ENCODE measurements at places on chromosomes 7 and 10.
A peak's percentile ranks its signal among the peaks of the same experiment; 100 is the strongest.

DNA sequence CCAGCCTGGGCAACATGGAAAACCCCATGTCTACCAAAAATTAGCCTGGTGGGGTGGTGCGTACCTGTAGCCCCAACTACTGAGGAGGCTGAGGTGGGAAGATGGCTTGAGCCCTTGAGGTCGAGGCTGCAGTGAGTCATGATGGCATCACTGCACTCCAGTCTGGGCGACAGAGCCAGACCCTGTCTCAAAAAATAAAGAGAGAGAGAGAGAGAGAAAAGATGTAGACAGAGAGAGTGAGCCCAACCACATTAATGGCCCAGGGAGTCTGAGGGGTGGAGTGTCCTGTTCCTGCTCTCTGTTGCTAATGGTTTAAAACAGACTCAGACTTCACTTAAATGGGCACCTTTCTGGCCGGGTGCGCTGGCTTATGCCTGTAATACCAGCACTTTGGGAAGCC, 455.7 kb upstream of the GALNT17 start:
- no peak for DNase-seq

GRCh38 chr10:106707657-106708056, 456.8 kb downstream of the SORCS1 start:
- no peak for DNase-seq

DNA sequence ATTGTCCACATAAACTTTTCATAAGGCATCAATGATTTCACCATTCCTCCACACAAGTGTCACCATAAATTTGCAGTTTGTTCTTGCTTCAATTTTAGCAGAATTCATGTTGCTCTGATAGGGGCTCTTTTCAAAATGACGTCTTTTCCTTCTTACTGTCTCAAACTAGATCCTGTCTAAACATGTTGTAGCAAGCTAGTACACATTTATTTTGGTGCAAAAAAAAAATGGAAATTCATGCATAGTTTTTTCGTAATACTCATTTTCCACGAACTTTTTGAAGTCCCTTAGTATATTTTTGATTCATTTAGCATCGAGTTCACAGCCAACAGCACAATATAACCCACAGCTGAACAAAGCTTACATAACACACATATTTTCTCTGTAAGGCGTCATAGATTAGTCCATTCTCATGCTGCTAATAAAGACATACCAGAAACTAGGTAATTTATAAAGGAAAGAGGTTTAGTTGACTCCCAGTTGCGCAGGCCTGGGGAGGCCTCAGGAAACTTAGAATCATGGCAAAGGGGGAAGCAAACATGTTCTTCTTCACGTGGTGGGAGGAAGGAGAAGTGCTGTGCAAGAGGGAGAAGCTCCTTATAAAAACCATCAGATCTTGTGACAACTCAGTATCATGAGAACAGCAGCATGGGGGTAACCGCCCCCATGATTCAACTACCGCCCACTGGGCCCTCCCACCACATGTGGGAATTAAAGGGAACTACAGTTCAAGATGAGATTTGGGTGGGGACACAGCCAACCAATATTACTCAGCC, 301.5 kb downstream of the CCDC3 start:
- no peak for DNase-seq

DNA sequence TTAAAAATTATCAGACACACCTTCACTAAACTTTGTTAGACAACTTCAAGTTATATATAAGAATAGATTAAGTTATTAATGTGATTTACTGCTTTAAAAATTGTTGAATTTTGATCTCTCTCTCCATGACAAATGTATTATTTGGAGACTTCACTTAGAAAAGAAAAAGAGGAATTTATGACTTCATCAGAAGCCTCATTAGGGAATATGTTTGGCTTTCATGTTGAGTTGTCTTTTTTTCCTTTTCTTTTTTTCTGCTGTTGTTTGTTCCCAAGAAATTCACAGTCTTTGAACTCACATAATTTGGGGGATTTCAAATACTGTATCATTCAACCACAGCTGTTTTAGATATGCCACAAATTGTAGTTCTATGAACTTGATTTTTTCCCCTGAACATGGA, 149.5 kb downstream of the PPP1R9A start:
- no peak for DNase-seq

DNA sequence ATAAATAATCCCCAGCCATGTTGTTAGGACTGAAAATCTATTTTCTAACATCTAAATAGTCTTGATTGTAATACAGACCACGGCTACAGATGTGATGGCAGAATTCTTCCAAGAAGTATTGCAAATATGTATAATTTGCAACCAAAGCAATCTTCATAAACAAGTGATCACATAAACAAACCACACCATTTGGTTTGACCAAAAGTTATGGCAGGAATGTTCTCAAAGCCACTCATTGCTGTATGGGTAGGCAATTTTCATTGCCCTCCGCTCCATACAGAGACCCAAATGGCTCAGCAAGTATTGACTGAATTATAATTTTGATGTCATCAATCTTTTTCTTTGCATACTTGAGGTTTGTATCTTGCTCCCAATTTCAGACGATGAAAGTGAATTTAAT, 19.0 kb upstream of the RHOBTB1 start:
- no peak for DNase-seq

- DNase-seq, result peak; percentile 47
Observed at GRCh38 chr10:117552156-117552631, 9.6 kb downstream of the EMX2 start.

- DNase-seq, result no peak
Observed at GRCh38 chr7:55499591-55499990, 72.7 kb downstream of the VOPP1 start.

GRCh38 chr7:44048031-44048795, 3.7 kb downstream of the DBNL start:
- DNase-seq, result no peak

GRCh38 chr10:3564346-3565002, 220.5 kb downstream of the KLF6 start:
- DNase-seq, result no peak

DNA sequence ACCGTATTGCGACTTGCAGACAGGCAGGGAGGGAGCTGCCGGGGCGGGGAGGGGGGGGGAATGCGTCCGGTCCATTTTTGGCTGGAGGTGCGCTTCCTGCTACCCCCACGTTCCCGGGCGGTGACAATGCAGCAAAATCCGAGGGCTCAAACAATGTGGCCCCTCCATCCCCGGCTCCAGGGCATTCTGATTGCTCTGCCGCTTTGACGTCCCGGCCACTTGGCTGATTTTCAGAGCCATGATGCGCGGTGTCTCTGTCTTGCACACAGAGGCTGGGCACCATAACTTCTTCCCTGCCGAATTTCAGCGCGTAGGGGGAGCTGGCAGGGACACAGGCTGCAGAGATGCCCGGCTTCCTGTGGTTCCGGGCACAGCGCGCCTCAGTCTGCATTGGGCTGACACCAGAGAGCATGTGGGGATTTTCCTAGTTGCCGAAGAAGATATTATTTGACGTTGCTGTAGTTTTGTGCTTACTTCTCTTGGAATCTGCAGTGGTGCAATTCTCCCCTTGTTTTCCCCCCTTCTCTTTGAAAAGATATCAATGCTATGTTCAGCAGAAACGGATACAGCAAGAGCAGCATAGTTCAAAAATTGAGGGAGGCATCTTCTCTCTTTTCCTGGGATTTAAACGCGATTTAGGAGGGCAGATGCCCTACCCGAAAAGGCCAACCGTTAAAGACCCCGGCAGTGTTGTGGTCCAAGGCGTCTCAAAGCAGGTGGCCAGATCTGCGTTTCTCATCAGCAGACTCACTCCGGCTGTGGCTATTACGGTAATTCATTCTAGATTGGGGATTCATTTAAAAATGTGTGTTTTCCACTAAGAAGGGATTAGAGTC, 1.4 kb downstream of the HECW1 start:
- DNase-seq, result peak; percentile 38

DNA sequence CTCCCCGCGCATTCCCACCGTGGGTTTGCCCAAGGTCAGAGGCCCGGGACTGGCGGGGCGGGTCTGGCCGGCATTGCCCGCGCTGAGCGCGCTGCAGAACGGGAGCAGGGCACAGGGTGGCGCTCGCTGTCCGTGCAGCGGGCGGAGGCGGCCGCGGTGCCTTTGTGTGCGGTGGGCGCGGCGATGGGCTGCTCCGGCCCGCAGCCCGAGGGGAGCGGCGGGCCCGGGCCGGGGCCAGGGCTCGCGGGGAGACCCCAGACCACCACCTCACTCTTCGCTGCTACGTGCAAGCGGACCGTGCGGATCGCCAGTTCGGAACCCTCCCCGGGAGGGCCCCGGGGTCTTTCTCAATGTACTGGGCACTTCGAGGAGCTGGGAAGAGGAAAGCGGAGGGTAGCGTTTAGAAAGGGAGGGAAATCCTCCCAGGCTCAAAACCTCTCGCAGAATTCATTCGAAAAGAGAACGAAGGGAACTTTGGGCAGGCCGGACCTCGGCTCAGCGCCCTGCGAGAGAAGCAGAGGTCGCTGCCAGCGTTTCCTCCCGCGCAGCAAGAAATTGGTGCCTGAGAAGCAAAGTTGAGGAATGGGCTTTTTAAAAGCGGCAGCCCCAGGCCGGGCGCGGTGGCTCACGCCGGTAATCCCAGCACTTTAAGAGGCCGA, 8.5 kb downstream of the SP8 start:
- DNase-seq, result peak; percentile 55

GRCh38 chr10:9081253-9081652, 1026.8 kb downstream of the GATA3 start:
- no peak for DNase-seq

DNA sequence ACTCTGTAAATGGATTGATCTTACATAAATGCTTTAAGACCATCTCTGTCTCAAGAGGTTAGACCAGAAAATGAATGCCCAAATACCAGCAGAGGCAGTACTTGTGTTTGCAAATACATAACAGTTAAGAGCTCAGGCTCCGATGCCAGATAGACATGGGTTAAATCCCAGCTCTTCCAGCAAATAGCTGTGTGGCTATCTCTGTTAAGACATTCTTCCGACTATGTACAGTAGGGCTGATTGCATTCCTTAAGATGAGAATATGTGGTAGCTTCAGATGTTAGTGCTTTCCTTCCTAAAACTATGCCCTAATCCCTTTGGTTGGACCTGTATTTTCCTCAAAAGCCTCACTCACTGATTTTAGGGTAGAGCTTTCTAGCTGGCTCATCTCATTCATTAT, 2.2 kb downstream of the IDE start:
- DNase-seq, result no peak

- no peak for DNase-seq
Observed at GRCh38 chr10:102918817-102919245, 737 bp downstream of the CNNM2 start.

- no peak for DNase-seq
Observed at GRCh38 chr10:100970914-100971811, 1.9 kb downstream of the SEMA4G start.

GRCh38 chr10:103759100-103759781, 96.1 kb downstream of the SH3PXD2A start:
- DNase-seq, result no peak

DNA sequence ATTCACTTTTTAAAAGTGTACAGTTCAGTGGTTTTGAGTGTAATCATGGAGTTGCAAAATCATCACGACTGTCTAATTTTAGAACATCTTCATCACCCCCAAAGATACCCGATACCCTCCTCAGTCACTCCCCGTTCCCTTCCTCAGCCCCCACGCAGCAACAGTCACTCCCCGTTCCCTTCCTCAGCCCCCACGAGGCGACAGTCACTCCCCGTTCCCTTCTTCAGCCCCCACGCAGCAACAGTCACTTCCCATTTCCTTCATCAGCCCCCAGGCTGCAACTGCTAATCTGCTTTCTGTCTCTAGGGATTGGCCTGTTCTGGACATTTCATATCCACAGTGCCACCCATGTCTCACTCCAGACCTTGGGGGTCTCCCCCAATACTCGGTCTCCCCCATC, 161.6 kb upstream of the PPP2R2D start:
- DNase-seq, result peak; percentile 20

- DNase-seq, result no peak
Observed at GRCh38 chr7:8283968-8284367, 22.0 kb upstream of the ICA1 start.

DNA sequence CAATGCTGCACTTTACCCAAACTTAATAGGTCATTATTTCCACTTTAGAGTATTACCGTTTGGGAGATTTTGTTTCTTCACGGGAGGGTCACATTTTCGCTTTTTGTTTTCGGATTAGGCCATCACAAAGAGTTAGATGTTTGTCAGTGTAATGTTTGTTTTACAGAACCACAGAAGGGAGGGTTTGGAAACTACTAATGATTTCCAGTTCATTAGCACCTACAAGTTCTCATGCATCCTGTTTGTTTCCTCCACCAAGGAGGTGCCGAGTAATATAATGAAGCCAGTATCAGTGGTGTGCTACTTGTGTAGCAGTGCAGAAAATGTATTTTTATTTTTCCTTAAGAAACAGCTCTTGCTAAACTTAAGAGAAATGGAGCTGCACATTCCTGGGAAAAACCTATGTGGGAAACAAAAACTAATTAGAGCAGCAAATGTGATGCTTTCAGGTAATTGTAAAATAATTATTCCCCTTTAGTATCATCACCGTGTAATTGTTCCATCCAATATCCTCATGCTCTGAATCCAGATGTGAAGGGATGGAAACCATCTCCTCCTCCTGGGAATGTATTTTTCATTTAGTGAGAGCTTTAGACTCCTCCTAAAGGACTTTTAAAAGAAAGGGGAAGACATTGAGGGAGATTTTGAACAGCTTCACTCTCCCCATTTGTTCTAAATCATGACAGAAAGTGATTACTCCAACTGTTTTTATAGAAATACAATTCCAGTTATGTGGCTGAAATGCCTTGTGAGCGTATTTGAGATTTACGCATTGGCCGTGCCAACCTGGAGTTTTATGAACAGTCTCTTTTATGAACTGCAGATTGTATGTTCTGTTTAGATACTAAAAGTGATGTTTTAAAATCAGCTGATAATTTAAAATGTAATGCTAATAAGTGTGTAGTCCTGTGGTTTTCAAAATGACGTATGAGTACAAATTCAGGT, 5.6 kb downstream of the CELF2 start:
- DNase-seq, result no peak

DNA sequence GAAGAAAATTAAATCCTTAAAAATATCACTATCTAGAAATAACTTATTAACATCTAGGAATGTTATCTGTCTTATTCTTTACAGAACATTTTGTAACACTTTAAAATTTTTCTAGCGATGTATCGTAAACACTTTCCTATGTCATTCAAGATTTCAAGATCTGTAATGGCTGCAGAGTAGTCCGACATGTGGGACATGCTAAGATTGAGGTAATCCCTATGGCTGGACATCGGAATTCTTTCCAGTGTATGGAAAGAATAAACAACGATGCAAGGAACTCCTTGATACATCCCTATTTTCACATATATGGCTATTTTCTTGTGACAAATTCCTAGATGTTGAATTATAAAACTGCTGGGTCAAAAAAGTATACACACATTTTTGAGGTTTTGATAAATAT, 37.5 kb downstream of the GNA12 start:
- DNase-seq, result no peak

- no peak for DNase-seq
Observed at GRCh38 chr10:59175538-59176240, 754 bp upstream of the PHYHIPL start.

- no peak for DNase-seq
Observed at GRCh38 chr7:139732471-139733167, 45.2 kb downstream of the HIPK2 start.

GRCh38 chr7:120794106-120794729, 63.7 kb downstream of the TSPAN12 start:
- no peak for DNase-seq
